Fibroblast of villous mesenchyme (primary cell): ENCODE measurements at places on chromosomes 1 and 21.
A peak's percentile ranks its signal among the peaks of the same experiment; 100 is the strongest.

- no peak for DNase-seq
Observed at GRCh38 chr1:54640863-54641836, at the start of gene MROH7. TSS of gene MROH7 (plus strand) at chr1:54641786. CDS start at chr1:54652927, 11,141 bp downstream.

GRCh38 chr1:234994436-234995295 lies 134.0 kb downstream of the TOMM20 start:
- no peak for DNase-seq

DNA sequence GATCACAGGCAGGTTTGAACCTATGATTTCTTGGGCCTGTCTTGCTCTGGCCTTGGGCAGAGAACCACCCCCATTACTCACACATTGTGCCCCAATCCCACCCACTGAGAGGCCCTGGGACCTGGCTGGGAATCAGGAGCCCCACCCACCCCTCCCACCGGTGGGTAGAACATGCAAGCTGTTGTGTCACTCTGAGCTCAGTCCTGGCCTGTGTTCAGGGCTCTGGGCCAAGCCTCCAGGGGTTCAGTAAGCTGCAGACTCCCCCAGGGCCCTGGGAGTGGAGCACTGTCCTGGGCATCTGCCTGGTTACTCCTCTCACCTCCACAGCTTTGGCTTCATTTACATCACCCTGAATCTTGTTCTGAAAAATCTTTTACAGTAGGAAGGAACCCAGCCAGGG lies 270.5 kb downstream of the RRAGC start:
- no peak for DNase-seq

GRCh38 chr1:53326598-53327181 lies 1.2 kb downstream of the LRP8 start:
- DNase-seq = peak; percentile 21

DNA sequence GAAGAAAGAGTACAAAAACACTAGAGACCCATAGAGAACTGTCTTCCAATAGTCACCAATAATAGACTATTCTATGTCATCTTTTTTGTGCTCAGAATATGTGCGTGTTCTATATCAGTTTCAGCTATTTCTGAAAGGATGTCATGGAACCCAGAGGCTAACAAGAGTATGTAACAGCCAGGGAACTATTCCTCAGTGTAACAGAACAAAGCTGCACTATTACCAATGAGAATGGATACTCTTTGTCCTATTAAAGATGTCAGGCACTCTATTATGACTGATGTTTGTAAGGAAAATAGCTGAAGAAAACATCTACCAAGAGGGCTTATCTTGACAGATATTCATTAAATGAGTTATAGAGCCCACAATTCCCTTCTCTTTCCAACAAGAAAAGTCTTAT lies 8.6 kb upstream of the LRRC8C start:
- DNase-seq = no peak

DNA sequence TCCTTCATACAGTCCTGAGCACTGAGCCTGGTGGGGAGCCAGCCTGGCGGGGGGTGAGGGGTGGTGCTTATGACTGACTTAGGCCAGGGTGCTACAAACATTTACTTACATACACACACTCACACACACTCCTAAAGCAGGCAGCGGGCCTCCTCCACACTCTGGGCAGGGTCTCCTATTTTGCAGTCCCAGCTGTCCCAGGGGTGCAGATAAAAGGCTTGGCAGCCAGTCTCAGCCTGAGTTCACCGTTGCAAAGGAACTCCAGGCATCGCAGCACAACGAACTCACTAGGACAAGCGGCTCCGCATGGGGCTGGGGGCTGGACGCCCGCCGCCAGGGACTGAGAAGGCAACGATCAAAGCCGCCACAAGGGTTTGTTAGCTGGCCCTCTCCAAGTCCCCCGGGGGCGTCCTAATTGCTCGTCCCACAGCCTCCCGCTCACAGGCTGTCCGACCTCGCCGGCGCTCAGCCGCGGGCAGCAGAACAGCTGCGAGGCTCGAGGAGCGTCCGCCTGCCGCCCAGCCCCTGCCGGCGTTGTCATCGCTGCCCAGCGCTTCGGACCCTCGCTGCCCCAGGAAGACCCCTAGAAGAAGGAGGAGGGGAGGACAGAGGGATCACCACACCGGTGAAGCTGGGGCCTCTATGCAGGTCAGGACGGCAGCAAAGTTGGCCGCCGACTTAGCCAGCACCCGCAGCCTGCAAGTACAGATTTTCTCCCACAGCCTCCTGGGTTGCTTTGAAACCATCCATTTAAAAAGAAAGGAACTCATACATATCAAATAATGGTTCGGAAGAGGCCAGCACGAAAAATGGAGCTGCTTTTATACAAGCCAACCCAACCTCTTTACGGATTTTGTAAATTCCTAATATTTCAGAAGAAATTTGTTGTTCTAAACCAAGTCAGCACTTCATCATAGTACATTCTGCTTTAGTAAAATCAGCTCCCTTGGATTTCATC lies 6.2 kb downstream of the BARHL2 start:
- DNase-seq = no peak

GRCh38 chr1:40648928-40649591 lies 16.4 kb downstream of the RIMS3 start:
- DNase-seq = no peak

DNA sequence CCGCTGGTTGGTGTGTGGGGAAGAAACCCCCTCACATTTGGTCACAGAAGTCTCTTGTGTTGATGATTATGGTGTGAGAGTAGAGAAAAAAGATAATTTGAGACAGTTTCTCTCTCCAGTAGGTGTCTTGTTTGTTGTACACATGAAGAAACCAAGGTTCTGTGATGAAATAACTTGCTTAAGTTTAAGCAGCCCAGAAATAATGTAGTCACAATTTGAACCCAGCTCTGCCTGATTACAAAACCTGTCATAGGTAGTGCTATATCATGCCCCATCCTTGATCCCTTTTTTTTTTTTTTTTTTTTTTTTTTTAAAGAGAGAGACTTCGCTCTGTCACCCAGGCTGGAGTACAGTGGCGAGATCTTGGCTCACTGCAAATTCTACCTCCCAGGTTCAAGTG lies 4.9 kb downstream of the MFN2 start:
- no peak for DNase-seq

DNA sequence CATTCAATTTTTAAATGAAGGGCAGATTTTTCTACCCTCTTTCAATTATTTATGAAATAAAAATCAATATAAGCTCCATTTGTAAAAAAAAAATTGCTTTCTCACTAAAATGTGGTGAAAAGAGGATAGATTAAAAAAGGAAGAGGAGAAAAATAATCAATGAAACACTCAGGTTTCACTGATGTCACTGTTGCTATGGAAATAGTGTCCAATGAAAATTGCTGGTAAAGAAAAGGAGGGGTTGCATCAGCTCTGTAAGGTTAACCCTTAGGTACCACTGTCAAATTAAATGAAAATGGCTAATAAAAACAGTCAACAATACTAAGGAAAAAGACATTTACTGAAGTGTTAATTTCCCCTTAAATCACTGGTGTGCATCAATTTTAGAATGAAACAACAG lies 91.6 kb upstream of the TTC39A start:
- DNase-seq = peak; percentile 79

DNA sequence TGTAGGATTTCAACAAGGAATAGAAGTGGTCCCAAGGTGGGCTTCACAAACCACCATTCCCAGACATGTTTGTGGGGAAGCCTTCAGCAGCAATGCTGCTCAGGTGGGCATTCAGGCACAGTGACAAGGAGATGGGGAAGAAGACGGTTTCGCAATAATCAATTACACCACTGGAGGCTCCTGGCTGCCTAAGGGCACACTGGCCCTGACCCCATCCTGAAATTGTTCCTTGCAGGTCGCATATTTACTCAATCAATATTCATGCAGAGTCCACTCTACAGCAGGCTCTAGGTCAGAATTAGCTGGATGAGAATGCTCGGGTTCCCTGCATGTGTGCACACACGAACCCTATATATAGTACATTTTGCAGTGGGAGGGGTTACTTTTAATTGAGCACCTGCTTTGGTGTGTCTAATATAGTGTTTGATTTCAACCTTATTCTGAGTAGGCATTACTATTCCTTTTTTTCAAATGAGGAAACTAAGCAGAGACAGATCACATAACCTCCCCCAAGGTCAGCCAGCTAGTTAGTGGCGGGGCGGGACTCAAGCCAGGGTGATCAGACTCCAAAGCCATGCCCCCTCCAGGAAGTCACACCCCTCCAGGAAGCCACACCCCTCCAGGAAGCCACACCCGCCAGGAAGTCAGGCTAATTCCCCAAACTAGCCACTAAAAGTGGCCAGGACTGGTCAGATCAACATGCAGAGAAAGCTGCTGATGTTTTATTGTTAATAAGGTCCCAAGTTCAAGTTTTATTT lies 106.5 kb downstream of the HLCS start:
- peak; percentile 45 for DNase-seq

DNA sequence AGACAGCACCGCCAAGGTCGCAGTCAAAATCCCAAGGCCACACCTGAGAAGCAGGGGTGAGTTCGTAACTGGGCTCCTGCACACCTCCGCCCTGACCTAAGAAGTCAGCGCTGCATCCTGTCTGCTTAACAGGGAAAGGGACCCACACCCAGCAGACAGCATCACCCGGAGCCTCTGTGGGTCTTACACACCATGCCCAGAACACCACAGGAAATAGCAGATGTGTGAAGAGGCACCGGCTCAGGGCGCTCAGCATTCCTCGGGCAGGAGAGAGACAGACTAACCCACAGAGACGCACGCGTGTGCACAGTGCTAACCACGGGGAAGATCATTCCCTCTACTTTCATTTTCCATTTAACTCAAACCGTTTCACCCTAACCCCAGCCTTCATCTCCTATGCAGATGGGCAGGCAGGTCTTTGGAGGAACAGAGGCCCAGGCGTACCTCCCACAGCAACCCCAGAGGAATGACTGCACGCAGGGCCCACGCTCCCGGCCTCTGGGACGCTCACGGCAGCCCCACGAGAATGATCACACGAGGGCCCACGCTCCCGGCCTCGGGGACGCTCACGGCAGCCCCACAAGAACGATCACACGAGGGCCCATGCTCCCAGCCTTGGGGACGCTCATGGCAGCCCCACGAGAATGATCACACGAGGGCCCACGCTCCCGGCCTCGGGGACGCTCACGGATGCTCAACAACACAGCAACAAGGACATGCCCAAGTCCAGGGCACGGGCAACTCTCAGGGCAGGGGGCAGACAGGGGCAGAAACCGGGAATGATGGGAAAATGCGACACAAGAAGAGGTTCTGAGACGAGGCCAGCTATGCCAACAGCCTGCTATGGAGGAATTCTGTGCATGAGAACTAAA lies 20.9 kb downstream of the POFUT2 start:
- no peak for DNase-seq

DNA sequence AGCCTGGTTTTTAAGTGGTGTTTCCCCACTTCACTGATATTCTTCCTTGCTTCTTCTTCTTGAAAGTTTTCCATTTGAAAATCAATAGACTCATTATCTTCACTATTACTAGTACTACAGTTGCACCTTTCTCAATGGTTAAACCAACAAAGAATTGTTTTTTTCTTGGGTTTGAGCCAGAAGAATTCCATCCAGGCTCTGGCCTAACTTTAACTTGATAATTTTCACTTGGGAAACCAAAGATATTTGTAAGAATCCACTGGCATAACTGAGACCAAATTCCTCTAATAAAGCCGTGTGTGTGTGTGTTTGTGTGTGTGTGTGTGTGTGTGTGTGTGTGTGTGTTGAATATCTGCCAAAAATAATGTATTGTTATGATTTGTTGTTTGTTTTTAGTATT lies 103.2 kb downstream of the SGIP1 start:
- no peak for DNase-seq

DNA sequence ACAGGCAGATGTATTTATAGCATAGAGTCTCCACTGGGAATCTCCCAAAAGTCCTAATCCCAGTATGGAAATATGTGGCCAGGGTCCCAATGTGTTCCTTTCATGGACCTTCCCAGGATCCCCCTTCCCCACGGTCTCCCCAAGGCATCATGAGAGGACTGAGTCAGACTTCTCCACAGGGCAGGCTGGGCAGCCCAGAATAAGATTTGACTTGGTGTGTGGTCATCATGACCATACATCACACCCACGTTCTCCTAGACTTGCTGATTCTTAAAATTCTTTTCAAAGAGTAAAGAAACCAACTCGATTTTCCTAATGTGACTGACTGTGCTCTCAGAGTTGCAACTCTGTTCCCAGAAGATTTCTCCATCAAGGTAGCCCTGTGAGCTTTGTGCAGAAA lies 93.9 kb upstream of the CD34 start:
- no peak for DNase-seq

DNA sequence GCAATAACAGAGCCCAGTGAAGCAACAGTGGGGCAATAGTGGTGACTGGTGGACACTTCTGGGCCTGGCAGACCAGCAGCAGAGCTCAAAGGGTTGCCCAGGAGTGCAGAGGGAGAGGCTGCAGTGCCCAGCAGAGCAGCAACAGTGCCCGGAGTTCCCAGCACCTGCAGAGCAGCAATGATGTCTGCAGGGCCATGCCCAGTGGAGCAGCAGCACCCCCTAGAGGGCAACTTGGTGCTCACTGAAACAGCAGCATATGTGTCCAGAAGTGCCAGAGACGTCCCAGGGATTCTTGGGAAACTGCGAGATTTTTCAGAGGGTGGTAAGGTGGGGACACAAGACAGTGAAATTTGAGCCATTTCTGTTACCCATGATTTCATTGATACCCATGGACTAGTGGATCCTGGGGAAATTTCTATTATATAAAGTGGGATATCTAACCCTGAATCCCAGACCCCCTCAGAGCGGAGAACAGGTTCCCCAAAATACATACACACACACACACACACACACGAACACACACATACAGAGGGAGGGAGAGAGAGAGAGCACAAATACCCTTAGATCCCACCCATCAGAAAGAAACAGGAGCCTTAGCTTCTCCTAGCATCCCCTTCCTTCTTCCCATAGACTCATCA lies 156.9 kb upstream of the GJB5 start:
- peak; percentile 36 for DNase-seq

DNA sequence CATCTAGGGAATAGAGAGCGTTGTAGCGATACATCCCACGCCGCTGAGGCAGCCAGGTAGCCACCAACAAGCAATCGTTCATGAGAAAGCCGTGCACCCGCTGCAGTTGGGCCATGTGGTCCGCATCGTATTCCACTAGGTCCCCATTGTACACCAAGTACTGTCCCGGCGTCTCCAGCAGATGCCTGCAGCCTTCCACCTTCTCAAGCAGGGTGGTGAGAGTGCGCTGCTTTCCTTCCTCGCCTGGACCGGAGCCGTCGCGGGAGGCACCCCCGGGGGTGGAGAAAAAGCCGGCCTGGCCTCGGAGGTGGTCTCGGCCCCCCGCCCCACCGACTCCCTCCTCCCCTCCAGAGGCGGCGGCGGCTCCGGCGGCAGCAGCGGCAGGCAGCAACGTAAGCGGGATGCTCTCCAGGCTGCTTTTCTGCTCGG lies 595 bp downstream of the EXOC8 start:
- DNase-seq = no peak

GRCh38 chr1:54360165-54361005 lies 45.8 kb downstream of the SSBP3 start:
- no peak for DNase-seq

- DNase-seq = no peak
Observed at GRCh38 chr1:240720976-240721375, 109.0 kb upstream of the GREM2 start.

- DNase-seq = no peak
Observed at GRCh38 chr1:25615172-25615541, 1.4 kb upstream of the MAN1C1 start.

- no peak for DNase-seq
Observed at GRCh38 chr1:54120698-54121481, 31.9 kb downstream of the CDCP2 start.
